T-helper 22 cell (primary cell): ENCODE measurements at places on chromosomes 3 and 15.

DNA sequence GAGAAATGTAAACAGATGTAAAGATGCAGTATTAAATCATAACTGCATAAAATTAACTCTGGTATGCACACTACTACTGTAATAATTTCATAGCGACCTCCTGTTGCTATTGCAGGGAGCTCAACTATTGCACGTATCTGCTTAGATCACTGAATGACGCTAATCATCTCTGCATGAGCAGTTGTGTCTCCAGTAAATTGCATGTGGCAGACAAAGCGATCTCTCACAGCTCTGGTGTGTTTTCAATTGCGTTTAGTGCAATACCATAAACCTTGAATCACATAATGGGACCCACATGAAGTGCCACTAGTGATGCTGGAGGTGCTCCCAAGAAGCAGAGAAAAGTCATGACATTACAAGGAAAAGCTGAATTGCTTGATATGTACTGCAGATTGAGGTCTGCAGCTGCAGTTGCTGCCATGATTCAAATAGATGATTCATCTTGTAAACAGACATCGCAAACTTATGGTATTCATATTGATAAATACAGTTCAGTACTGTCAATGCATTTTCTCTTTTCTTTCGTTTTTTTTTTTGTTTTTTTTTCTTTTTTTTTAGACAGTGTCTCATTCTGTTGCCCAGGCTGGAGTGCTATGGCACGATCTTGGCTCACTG lies 30.2 kb upstream of the LCTL start:
- no peak for DNase-seq

DNA sequence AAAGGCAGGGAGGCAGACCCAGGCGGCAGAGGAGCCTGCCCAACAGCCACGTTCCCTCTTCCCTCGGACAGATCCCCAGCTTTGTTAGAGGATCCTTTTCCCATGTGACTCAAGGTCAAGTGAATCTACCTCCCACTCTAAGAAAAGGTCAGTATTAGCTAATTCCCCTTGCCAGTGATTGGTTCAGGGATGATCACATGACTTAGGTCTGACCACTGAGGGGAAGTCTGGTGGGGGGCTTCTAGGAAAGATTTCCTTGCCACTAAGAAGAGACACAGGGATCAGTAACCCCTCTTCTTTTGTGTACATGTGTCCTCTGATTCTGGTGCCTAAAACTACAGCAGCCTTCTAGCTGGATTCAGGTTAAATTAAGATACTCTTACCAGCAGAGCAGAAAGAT lies 266.3 kb upstream of the NSMCE3 start:
- DNase-seq: no peak

- no peak for DNase-seq
Observed at GRCh38 chr3:32310336-32310735, 71.9 kb downstream of the CMTM8 start.

GRCh38 chr3:14689247-14689980 lies 14.5 kb downstream of the C3orf20 start:
- no peak for DNase-seq

GRCh38 chr3:155494332-155494731 lies 200.8 kb upstream of the STRIT1 start:
- no peak for DNase-seq

DNA sequence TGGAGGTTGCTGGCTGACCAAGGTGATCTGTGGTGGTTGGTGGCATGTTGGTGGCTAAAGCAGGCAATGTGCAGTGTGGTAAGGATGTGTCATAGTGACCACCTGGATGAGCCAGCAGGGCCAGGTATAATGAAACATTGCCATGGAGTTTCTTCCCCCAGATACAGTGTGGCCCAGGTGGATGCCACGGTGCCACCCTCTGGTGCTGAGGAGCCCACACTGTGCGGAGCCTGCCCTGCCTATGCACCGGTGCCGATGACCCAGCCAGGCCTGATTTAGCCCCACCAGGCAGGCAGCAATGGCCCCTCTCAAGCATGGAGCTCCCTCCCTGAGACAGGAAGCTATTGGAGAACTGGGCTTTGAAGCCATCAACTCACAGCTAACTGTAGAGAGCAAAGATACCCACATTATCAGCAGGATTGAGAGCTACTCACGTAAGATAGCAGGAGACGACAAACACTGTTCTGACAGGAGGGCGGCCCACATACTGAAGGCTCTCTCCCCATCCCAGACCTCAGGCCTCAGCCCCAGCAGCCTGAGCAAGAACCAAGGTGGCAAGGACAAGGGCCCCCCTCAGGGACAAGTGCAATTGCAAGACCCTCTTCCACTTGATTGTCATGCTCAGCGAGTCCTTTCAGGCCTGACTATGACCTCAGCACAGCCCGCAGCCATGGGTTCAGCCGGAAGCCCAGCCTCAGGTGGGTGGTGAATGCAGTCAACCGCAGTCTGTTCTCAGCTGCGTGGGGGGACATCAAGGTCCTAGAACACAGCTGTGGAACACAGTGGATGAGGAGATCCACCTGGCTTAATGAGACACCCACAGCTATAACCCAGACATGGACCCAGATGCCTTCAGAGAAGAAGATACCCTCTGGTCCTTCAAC lies 82.8 kb upstream of the CDV3 start:
- DNase-seq: no peak

- no peak for DNase-seq
Observed at GRCh38 chr3:180409883-180410282, 192.1 kb upstream of the TTC14 start.
